Urinary bladder (tissue), 4 donors: ENCODE measurements at places on chromosomes 2 and 18. TPM values are rescaled to one million over a fixed set of nuclear protein-coding genes. Genes with fewer than 3 reads are reported as not detected.

Gene DSG1
- 0.21 TPM for total RNA-seq

Gene TEX44
- total RNA-seq = not detected

Gene PCGF1
- total RNA-seq = 21.7 TPM

Gene TEKT4
- not detected for total RNA-seq

Gene SAG
- total RNA-seq = not detected

Gene TIMM21
- 26.7 TPM for total RNA-seq

GRCh38 chr2:238164906-238165287 is 6.1 kb downstream of the ERFE start:
- DNase-seq = no peak

GRCh38 chr2:157312866-157313486 is 12.6 kb downstream of the ERMN start:
- DNase-seq = no peak

DNA sequence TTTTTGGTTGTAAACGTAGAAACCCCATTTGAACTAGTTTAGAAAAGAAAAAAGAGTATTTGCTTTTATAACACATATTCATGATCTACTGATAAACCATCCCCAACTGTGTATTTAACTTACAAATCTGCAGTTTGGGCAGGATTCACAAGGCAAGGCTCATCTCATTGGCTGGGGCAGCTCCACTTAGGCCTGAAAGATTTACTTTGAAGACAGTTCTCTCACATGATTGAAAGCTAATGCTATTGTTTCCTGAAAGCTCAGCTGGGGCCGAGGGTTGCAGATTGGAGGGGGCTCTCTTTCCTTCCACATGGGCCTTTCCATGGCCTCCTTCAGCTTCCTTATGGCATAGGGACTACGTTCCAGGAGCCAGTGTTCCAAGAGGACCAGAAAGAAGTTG is 47.4 kb downstream of the ARHGAP15 start:
- DNase-seq = no peak

- DNase-seq = peak; percentile 84
These were observed 344.5 kb upstream of the LRATD1 start for GRCh38 chr2:14288016-14288415.

- DNase-seq = peak; percentile 66
These were observed 3.4 kb upstream of the HS6ST1 start for GRCh38 chr2:128321784-128322714.

DNA sequence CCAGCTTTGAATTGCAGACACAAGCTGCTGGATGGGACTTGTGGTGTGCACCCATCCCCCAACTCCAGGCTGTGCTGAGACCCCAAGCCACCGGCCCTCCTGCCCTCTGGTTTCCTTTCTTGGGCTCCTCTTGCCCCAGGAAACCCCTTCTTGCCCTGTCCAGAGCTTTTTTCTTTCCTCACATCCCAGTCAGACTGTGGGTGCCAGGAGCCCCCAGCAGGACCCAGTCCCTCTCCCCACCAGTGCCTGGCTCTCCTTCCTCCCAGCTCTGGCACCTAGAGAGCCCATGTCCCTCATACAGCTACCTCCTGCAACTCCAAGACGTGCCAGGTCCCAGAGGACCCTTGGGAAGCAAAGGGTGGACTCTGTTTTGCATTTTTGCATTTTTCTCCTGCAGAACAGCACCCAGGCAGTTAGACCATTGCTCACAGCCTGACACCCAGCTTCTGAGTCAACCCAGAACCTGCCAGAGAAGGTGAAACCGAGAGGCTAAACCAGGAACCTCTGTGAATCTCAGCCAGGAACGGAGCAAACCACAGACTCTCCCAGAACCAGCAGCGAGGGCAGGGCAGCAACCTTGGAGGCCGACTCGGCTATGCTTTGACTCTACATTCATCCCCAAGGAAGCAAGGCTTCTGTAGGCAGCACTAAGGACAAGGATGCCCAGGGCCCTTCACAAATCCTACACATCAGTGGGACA is 221.1 kb downstream of the ANAPC1 start:
- DNase-seq = no peak

GRCh38 chr18:78732273-78733210 is 247.1 kb upstream of the SALL3 start:
- DNase-seq = no peak

DNA sequence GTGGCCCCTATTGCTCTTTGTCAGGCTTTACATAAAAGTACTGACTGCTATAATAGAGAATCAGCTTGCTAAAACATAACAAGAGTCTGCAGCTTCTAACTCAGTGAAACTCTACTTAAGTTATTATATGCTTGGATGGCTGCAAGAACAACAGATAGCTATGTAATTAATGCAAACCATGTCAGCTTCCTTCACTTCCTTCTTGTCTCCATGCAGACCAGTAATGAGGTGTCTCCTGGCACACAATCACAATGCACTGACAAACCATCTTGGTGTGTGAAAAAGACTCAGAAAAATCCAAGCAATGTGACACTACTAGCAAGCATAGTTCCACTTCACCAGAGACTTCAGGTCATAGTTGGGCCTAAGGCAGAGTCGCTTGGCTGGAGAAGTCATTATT is 2068.9 kb upstream of the PIK3C3 start:
- no peak for DNase-seq

GRCh38 chr2:101469863-101470262 is 5.0 kb downstream of the RFX8 start:
- DNase-seq = no peak

- no peak for DNase-seq
These were observed 439.5 kb downstream of the ZNF516 start for GRCh38 chr18:76055578-76055977.

GRCh38 chr2:189002079-189002478 is 27.9 kb downstream of the COL3A1 start:
- DNase-seq = no peak

DNA sequence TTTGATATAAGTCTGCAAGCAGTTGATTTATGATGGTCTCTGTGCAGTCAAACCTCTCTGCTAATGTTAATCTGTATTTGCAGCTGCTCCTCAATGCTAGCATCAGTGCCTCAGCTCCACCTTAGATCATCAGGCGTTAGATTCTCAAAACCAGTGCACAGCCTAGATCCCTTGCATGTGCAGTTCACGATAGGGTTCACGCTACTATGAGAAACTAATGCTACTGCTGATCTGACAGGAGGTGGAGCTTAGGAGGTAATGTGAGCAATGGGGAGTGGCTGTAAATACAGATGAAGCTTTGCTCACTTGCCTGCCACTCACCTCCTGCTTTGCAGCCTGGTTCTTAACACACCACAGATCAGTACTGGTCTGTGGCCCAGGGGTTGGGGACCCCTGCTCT is 18.4 kb downstream of the RBKS start:
- no peak for DNase-seq

DNA sequence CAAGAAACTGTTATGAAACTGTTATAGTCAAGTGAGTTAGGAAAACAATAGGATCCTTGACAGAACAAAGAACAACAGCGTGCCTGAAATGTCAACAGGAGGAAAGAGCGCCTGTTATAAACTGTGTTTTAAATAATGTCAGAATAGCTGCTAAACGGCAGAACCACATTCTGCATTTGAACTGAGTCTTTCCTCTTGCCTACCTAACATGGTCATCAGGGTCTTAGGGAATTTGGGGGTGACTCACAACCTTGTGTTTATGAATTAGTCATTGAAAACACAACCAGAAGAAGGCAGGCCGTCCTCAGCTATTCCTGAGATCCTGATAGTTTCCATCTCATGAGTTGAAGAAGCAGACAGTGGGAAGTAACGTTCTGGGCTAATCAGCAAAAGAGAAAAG is 222.0 kb upstream of the FN1 start:
- no peak for DNase-seq

- no peak for DNase-seq
These were observed 1305.5 kb upstream of the NXPH2 start for GRCh38 chr2:140085674-140086073.

DNA sequence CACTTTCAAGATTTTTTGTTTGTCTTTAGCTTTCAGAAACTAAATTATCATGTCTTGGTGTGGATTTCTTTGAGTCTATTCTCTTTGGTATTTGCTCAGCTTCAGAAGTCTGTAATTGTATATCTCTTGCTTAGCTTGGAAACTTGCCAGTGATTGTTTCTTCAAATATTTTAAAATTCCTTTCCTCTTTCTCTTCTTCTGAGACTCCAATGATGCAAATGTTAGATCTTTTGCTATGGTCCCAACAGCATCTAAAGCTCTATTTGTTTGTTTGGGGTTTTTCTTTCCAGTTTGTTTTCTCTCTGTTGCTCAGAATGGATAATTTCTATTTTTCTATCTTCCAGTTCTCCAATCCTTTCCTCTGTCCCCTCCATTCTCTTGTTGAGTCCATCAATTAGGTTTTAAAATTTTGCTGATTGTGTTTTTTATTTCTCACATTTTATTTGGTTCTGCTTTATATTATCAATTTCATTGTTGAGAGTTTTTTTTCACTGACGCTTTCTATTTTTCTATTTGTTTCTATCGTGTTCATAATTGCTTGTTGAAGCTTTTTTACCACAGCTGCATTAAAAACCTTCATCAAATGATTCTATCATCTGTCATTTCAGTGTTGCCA is 81.5 kb upstream of the DAPL1 start:
- no peak for DNase-seq

DNA sequence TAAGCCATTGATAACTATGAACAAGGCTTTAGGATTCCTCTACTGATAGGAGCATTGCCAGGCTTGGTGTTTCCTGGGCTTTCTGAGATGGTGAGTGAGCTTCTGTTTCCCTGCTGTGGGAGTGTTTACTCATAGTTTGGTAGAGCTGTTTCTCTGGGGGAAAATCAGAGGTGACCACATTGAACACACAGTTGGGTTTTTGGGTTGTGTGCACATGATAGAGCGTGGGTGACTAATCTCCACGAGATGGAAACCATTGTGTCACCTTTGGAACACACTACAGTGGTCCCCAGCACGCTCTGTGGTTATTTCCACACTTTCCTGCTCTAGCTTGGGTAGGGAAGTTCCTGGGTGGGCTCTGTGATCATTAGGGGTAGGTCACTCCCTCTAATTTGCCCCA is 5.4 kb downstream of the IL1R1 start:
- no peak for DNase-seq

- DNase-seq = no peak
These were observed 110.0 kb downstream of the FEZ2 start for GRCh38 chr2:36487947-36488346.

DNA sequence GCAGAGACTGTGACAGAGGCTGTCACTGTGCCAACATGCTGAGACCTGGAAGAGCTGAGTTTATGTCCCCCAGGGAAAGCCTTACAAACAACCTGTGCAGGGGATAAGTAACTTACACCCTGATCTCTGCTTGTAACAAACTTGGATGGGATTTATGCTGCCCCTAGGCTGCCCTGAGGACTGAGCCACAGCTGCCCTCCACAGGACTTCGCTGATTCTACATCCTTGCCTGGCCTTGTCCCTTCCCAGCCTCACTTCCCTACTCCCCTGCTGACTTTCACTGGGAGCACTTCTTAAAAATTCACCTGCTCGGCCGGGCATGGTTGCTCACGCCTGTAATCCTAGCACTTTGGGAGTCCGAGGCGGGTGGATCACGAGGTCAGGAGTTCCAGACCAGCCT is 45.9 kb upstream of the ASAP2 start:
- no peak for DNase-seq

DNA sequence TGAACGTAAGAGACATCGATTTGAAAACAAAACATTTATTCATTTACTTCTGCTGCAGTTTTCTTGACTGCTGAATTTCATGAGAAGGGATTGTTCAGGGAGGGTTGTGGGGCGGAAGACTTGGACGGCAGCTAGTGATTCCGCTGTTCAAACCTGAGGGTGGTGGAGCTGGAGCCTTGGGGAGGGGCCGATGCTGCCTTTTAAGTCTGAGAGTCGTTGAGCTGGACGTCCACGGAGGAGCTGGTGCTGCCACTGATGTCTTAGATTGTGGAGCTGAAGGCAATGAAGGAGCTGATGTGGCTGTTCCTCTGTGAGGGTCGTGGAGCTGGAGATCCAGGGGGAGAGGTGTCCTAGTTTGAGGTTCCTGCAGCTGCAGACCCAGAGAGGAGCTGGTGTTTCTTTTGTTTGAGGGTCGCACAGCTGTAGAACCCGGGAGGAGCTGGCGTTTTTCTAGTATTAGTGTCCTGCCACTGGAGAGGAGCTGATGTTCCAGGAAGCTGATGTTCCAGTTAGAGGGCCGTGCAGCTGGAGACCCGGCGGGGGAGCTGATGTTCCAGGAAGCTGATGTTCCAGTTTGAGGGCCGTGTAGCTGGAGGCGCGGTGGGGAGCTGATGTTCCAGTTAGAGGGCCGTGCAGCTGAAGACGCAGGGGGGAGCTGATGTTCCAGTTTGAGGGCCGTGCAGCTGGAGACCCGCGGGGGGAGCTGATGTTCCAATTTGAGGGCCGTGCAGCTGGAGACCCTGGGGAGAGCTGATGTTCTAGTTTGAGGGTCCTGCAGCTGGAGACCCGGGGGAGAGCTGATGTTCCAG is 150.9 kb downstream of the RTP5 start:
- DNase-seq = no peak

DNA sequence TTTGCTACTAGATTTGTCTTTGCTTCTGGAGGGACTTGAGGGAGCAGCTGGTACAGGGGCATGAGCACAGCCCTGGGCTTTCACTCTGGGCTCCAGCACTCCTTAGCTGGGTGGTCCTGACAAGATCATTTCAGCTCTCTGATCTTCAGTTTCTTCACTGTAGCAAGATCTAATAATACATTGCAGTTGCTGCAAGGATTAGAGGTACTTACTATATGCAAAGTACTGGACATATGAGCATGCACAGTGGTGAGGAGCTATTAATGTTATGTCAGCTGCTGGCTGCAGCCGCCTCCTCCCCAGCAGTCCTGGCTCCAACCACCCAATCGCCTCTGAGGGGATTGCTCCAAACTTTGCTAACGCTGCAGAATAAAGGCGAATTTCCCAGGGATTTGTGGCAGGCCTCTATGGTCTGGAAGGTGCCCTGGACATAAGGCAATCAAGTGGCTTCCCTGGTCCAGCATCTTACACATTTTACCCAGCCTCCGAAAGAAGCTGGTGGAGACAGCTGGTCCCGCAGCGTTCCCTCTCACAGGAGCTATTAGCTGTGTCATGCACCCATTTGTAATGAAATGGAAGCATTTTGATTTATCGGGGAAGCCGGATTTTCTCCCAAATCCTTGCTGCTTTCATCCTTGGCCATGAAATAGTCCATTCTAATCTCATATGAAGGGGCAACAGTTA is 96.7 kb downstream of the RHOB start:
- no peak for DNase-seq

- DNase-seq = no peak
These were observed 11.5 kb downstream of the IGFBP5 start for GRCh38 chr2:216683846-216684245.

- peak; percentile 45 for DNase-seq
These were observed at the start of gene PKDCC for GRCh38 chr2:42047488-42048298. Gene PKDCC, plus strand, starts transcription at chr2:42048021. Its CDS starts 179 bp downstream, at chr2:42048200.

DNA sequence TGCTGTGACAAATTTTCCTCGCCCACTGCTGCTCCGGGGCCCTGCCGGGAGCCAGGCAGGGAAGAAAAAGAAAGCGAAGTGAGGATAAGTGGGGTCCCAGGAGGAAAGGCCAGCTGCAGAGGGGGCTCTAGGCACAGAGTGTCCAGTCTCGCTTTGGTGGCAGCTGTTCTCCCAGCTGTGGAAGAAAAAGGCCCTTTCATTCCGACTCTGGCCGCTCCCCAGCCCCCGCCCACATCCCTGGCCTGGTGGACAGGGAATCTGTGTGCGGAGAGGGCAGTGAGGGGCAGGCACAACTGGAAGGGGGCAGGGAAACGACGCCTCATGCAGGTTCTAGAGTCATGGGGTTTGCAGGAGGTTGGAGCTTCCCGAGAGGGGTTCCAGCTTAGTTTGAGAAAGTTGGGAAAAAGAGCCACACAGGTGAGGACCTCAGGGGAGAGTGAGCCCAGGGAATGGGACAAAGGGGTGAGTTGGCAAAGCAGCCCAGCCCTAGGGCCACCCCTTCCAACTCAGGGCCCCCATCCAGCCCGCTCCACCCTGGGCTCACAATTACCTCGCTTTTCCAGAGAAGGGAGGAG is 1.8 kb downstream of the RTKN start:
- no peak for DNase-seq
